Activated naive CD4-positive, alpha-beta T cell (primary cell): ENCODE measurements at places on chromosomes 3 and 15.

DNA sequence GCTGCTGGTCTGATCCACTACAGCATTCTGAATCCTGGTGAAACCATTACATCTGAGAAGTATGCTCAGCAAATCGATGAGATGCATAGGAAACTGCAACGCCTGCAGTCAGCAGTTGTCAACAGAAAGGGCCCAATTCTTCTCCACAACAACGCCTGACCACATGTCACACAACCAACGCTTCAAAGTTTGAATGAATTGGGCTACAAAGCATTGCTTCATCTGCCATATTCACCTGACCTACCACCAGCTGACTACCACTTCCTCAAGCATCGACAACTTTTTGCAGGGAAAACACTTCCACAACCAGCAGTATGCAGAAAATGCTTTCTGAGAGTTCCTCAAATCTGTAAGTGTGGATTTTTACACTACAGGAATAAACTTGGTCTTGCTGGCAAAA lies 54.7 kb upstream of the C2CD4B start:
- DNase-seq: no peak

- no peak for DNase-seq
Observed at GRCh38 chr3:155420406-155420805, 126.9 kb upstream of the STRIT1 start.

GRCh38 chr15:83324799-83325198 lies 40.3 kb upstream of the BNC1 start:
- no peak for DNase-seq

- DNase-seq: no peak
Observed at GRCh38 chr3:192408007-192408646, 319.2 kb downstream of the FGF12 start.

GRCh38 chr3:37291275-37291700 lies 116.9 kb upstream of the LRRFIP2 start:
- DNase-seq: no peak

GRCh38 chr3:116186049-116186448 lies 259.2 kb downstream of the LSAMP start:
- no peak for DNase-seq

- DNase-seq: no peak
Observed at GRCh38 chr15:81825136-81825535, 220.7 kb downstream of the MEX3B start.

DNA sequence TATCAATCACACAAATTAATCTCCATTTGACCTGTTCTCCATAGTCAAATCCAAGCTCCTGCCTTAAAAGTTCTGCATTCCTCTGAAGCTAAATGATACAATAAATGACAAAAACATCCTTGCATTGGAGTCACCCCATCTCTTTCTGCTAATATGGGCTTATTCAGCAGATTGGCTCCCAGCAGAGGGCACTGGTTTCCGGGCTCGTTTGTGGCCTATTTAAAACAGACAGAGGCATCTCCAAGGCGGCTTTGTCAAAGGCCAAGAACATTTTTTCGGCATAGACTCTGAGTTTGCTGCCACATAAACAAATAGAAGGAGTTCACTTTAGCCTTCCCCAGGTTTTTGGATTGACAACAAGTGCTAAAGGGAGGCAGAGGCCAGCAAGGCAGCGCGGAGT lies 204.4 kb upstream of the RASGRP1 start:
- DNase-seq: no peak

DNA sequence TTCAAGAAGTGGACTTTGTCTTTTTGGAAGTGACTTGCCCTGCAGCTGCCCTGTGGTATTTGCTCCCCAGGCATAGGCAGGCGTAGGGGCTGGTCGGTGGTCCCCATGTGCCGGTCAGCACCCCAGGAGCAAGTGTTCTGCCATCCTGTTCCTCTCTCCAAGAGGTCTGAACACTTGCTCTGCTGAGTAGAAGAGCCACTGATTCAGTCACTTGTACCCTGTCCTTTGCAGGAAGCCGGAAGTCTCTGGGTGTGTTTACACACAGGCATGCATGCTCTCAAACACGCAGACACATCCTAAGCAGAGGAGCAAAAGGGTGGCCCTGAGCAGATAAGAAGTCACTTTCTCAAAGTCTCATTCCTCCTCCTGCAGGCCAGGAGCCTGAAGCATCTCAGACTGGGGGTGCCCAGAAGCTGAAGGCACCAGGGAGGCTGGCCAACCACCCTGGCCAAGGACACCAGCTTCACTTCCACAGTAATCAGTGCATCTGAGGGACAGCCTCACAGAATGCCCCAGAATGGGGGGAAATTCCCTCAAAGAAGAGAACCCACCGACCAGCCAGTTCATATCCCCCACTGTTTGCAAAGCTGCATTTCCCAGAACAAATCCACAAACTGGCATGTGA lies 88.7 kb upstream of the POMGNT2 start:
- no peak for DNase-seq

GRCh38 chr3:63069806-63070475 lies 194.7 kb upstream of the CADPS start:
- no peak for DNase-seq

- no peak for DNase-seq
Observed at GRCh38 chr3:45551214-45552010, 43.1 kb upstream of the LIMD1 start.

DNA sequence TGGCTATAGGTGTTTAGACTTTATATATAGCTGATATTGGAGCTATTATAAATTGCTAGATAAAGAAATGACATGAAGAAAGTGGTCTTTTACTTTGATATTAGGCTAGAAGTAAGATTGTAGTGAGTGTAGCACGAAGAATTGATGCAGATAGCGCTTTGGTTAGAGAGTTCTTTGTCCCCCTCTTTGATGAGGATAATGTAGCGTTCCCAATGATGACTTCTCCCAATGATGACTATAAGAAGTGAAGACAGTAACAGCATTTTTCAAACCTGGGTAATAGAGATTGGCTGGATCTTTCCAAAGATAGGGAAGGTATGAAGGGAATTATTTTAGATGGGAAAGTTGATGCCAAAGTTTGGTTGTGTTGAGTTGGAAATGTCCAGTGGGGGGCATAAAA lies 4.3 kb downstream of the MINDY2 start:
- no peak for DNase-seq
